ENCODE measurements at places on chromosomes 16 and 17.
A peak's percentile ranks its signal among the peaks of the same experiment; 100 is the strongest.

DNA sequence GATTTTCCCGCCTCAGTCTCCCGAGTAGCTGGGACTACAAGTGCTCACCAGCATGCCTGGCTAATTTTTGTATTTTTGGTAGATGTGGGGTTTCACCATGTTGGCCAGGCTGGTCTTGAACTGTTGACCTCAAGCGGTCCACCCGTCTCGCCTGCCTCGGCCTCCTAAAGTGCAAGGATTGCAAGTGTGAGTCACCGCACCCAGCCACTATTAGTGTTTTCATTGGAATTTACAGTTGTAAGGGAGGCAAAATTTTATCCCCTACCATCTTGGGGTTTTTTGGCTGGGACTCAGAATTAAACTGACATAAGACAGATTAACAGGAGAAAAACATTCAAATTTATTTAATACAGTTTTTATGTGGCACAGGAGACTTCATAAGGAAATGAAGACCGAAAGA lies 12.3 kb upstream of the MYCBPAP start:
- no peak for DNase-seq

GRCh38 chr17:73782231-73782630 lies 138.0 kb upstream of the SDK2 start:
- no peak for DNase-seq

- DNase-seq: no peak
Observed at GRCh38 chr17:74180336-74180735, 23.1 kb upstream of the RPL38 start.

DNA sequence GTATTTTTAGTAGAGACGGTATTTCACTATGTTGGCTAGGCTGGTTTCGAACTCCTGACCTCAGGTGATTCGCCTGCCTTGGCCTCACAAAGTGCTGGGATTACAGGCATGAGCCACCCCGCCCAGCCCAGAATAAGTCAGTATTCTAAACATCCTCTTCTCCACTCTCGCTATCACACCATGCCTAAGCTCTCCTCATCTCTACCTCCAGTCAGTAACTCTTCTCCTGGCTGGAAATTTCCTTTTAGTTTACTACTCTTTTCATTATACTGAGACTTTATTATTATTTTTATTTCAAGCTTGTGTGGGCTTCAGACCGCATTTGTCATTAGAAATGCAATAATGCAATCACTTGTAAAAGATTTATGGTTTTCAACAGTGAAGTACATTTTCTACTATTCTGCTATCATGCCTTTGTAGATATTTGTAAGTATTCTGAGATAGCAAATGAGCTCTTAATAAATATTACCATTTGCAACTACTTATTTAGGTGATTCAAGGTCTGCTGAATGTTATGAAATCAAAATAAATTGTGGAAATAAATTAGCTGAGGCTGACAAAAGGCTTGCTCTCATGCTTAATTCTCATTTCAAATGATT lies 617.3 kb upstream of the GOT2 start:
- no peak for DNase-seq

- DNase-seq: no peak
Observed at GRCh38 chr17:35213412-35213940, 19.3 kb upstream of the SLC35G3 start.

GRCh38 chr16:383326-384051 lies 1.7 kb upstream of the PGAP6 start:
- DNase-seq: no peak

DNA sequence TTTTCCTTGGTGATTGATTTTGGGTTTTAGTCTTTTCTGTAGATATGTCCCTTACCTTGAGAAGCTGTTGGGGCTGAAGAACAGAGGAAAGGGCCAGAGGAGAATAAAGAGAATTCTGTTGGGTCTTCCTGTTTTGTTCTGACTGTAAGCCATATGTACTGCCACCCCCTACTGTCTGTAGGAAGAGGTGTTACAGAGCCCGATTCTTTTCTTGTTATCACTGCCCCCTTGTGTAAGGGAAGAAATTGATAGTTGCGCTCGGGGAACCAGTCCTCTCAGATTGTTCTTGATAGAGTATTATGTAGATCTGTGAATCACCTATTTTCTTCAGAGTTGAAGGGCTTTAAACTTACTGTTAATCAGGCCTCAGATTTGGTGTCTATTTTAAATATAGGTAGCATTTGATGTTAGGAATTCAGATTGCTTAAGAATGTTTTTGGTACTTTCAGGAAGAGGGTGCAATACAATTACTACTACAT lies 2.4 kb downstream of the TANC2 start:
- DNase-seq: peak; percentile 91

DNA sequence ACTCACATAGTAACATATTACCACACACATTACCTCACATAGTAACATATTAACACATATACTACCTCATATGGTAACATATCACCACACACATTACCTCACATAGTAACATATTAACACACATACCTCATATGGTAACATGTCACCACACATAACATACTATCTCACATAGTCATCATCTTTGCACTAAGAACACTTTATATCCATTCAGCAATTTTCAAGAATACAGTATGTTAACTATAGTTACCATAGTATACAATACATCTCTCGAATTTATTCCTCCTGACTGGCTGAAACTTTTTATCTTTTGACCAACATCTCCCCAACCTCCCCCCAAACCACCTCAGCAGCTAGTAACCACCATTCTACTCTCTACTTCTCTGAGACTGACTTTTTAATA lies 7.6 kb downstream of the NUDT7 start:
- DNase-seq: no peak

DNA sequence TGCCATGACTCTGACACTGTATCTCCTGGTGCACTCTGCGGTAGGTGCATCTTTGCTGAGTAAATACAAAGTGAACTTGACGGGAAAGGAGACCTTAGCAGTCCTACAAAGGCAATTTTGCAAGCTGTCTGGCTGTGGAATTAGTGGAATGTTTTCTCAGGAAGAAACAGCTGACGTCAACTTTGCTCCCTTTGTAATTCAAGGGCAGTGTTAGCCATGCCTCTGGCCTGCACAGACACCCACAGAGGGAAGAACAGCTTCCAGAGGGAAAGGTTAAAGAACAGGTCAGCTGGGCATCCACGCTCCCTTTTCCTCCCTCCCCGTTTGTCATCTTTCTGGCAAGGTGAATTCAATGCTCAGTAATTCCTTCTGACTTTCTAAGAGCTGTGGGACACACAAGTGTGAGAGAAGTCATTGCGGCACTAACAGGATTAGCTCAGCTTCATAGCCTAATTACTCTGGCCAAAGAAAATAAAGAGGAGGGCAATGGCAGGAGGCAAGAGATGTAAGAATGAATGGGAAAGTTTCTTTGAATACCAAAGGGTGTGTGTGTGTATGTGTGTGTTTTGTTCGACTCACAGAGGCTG lies 476.9 kb upstream of the GOT2 start:
- DNase-seq: no peak

DNA sequence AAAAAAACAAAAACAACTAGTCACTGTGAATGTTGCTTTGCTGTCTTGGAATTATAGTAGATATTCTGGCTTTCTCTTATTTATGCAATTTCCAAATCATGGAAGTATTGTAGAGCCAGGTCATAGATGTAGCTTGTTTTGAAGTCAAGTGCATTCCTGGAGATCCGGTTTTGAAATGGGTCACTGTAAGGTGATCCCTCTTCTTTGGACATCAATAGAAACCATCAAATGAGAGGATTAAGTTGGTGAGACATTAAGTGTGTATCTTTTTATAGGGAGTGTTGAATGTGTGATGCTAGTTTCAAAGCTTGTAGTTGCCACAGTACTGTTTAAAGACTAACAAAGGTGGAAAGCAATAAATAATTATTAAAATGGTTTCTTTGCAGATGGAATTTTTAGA lies 4.5 kb downstream of the PRKAR1A start:
- DNase-seq: no peak

DNA sequence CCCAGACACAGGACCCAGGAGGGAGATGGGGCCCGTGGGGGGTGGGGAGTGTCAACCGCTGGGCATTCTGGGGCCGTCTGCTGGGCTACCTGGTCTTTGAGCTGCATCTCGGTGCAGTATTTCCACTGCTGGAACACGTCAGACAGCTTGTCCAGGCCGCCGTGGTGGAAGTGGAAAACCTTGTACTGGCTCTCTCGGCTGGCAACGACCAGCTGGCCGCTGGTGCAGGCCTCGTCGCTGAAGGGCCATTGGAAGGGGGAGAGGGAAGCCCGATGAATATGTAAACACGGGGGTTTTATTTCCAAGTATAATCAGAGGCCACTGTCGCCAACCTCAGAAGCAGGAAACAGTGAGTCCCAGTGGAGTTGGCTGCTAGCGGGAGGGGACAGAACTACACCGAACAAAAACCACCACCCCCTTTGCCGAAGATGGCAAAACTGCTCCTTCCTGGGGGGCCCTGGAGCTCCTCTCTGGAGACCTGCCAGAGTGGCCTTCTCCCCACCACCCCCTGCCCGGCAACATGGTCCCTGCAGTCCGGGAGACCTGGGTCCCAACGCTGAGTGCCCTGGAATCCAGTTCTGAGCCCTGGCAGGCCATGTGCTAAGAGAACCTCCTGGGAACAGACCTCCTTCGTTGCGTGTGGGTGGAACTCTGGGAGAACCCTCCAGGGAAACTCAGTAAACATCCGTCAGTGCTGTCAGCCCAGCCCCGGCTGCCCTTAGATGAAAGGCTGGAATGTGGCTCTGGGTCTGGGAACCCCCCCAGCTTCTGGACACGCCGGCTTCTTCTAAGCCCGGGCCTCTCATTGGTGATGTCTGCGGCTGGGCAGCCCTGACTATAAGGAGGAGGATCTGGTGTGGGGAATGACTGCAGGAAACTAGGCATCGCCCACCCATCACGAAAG lies 84.1 kb downstream of the TBC1D16 start:
- peak; percentile 67 for DNase-seq

- DNase-seq: no peak
Observed at GRCh38 chr17:21010705-21011596, 31.9 kb downstream of the USP22 start.

GRCh38 chr16:49936791-49937190 lies 80.9 kb upstream of the ZNF423 start:
- no peak for DNase-seq

GRCh38 chr16:46900455-46901235 lies 16.5 kb downstream of the GPT2 start:
- DNase-seq: no peak

- no peak for DNase-seq
Observed at GRCh38 chr16:71467810-71468209, 5.8 kb upstream of the ZNF23 start.
